ENCODE measurements at places on chromosomes 2 and 18. TPM values are rescaled to one million over a fixed set of nuclear protein-coding genes. Genes with fewer than 3 reads are reported as not detected.

DNA sequence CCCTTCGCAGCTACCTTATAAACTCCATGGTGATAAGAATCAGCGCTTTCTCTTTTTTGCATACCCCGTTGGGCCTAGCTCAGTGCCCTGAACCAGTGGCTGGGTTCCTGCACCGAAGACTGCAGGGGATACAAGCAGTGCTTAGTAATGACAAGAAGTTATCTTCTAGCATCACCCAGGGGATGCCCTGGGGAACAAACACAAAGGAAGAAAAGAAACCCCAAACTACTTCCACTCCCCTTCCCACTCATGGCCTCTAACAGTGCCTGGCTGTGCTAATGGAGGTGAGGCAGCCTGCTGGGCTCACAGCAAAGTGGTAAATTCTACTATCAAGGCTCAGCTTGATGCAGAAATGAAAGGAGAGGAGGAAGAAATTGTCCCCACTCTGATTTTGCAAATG, 314.7 kb downstream of the TXNL1 start:
- DNase-seq, result no peak

GRCh38 chr18:71027531-71027930, 738.7 kb downstream of the SOCS6 start:
- no peak for DNase-seq

- DNase-seq, result no peak
These were observed 11.5 kb downstream of the SLC9A4 start for GRCh38 chr2:102484310-102485061.

DNA sequence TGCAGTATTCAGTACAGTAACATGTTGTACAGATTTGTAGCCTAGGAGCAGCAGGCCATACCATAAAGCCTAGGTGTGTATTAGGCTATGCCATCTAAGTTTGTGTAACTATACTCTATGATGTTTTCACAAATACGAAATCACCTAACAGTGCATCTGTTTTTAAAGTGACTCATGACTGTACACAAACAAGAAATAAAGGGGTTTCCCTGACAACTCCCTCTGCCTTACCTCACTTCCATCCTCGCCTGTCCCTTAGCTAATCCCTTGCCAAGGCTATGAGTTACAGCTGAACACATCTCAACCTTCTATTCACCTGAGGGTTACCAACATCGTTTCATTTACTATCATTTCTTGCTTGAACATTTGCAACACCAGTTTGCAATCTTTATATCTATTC, 78.6 kb upstream of the RPRM start:
- no peak for DNase-seq

Gene TUBA3D
- not detected for total RNA-seq

Gene CCDC121
- total RNA-seq, result 0.73 TPM

DNA sequence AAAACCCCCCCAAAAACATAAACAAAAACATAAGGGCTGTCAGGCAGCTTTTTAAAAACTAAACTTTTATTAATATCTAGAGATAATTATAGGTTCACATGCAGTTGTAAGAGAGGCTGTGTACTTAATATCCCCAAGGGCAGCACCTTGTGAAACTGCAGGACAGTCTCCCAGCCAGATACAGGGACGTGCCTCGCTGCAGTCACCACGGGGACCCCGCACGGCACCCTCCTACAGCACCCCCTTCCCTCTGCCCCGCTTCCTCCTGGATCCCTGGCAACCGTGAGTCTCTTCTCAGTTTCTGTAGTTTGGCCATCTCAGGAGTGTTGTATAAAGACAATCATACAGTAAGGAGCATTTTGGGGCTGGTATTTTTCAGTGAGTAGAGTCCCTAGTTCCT, 6.8 kb upstream of the COLEC11 start:
- DNase-seq, result no peak

Gene NTSR2
- total RNA-seq, result not detected

GRCh38 chr2:42492691-42493467, 903 bp downstream of the KCNG3 start:
- peak; percentile 24 for DNase-seq

GRCh38 chr2:207975921-207976320, 49.4 kb downstream of the PLEKHM3 start:
- DNase-seq, result no peak

Gene GNAL
- total RNA-seq, result 0.14 TPM

GRCh38 chr2:126543081-126543480, 112.9 kb upstream of the GYPC start:
- DNase-seq, result no peak

Gene TRIM54
- 0.25 TPM for total RNA-seq

DNA sequence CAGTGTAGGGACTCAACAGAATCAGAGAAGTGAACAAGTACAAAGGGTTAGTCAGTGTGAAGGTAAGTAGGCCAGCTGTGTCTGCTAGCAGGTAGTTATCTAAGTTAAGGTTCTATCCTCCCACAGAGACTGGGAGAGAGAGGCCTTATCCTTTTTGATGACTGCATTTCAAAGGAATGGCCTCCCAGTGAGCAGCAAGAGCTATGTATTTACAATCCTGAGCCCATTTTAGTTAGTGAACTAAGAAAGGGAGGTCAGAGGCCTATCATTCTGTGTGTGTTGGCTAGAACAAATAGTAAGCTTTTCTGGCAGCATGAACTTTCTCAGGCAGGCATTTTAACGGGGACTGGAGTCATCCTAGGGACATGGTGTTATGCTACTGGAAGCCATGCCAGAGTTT, 182.9 kb downstream of the VWC2L start:
- no peak for DNase-seq

DNA sequence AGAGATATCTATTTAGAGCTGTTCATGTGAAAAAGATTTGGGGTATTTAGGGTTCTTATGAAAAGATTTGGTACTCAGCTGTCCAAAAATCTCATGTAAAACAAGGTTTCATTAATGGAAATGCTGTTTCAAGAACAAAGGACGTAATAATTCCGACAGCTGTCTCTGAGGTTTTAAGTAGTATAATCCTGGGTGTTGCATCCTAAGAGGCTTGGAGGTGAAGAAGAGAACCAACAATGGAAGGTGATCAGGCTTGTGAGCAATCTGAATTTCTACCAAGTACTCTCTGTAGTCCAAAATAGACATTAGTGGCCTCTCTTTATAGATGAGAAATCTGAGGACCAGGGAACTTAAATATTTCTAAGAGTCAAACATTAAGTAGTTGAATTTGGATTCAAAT, 205.1 kb downstream of the BABAM2 start:
- no peak for DNase-seq

Data from activated T-helper 2 cell treated with anti-CD3 and anti-CD28 coated beads, Interferon-gamma antibody, Interleukin-2, Interleukin-4, amounts not matched to agents 10 μg/mL and 5 μg/mL and 100 μg/mL, durations not matched to agents 14 hours and 24 hours and 36 hours (primary cell).